Stimulated activated CD4-positive, alpha-beta T cell treated with anti-CD3 and anti-CD28 coated beads, Interleukin-1b, Interleukin-23, amount 100 ng/mL, for 24 hours (primary cell): ENCODE measurements at places on chromosomes 4 and X.

- DNase-seq = no peak
These were observed 45.1 kb downstream of the DTHD1 start for GRCh38 chr4:36326476-36327029.

DNA sequence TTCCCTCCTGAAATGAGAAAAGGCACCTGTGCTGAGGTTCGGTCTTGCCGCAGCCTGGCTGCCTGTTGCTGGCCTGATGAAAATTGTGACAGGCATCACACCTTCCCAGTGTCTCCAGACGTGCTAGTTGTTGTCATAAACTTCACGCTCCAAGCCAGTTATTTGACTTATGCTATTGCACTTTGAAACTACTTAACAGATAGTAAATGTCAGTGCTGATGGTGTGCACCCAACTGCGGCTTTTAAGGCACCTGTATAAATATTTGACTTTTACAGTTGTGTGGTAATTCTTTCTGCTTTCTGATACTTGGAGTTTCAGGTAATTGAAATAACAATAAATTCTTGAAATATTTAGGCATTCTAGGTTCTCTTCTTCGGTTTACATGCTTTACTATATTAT is 1.8 kb downstream of the WWC2 start:
- DNase-seq = no peak

- DNase-seq = no peak
These were observed 182.0 kb upstream of the AADAT start for GRCh38 chr4:170271723-170272122.

DNA sequence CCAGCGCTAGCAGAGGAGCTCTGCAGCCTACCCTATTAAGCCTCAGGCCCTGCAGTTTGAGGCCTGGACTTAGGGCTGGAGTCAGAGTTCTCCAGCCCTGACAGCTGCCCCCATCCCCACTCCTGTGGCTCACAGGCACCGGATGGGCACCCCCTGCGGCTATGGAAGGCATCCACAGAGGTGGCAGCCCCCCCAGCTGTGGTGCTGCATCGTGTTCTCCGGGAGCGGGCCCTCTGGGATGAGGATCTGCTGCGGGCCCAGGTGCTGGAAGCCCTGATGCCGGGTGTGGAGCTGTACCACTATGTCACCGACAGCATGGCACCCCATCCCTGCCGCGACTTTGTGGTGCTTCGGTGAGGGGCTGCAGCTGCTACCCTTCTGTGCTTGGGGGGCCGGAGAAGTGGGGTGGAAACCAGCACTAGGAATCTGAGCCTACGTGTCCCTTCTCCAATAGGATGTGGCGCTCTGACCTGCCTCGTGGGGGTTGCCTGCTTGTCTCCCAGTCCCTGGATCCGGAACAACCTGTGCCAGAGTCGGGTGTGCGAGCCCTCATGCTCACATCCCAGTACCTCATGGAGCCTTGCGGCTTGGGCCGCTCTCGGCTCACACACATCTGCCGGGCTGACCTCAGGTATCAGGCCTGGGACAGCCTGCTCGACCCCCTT is 76.2 kb downstream of the STARD8 start:
- DNase-seq = no peak

DNA sequence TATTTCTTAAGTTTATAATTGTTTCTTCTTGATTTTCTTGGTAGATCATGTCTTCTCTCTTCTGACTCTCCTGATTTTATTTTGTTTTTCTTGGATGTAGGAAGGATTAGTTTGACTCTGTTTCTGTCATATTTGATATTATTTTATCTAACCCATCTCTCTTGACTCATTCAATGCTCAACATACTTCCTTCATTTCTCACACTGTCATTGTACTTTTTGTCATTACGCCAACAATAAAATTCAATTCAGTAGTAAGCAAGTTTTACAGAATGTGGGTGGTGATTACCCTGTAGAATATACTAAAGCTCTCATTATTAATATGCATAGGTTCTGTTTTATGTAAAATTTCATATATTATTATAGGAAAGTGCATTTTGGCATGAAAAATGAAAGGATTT is 1303.0 kb upstream of the AGA start:
- DNase-seq = no peak

GRCh38 chr4:140568507-140569306 is at the start of gene UCP1:
Gene UCP1, minus strand, starts transcription at chr4:140568961. Its CDS starts 232 bp downstream, at chr4:140568729.
- DNase-seq = no peak

DNA sequence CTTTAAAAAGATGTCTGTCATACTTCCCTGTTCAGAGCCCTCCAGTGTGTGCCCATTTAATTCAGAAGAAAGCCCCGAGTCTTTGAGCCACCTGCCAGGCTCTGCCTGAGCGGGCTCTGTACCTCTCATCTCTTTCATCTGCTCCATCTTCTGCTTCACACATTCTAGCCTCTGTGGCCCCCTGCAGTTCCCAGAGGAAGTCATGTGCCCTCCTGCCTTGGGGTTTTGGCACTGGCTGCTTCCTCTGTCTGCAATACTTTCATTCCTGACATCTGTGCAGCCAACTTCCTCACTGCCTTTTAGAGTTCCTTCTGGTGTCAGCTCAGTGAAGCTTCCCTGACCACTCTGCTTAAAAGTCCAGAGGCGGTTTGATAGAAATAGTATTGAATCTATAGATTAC is 6.2 kb upstream of the STK32B start:
- DNase-seq = no peak

- DNase-seq = no peak
These were observed 71.6 kb downstream of the MAML3 start for GRCh38 chr4:140082391-140082755.

GRCh38 chr4:126057371-126057770 is 742.6 kb downstream of the FAT4 start:
- DNase-seq = no peak
